Activated T-helper 1 cell treated with anti-CD3 and anti-CD28 coated beads, Interleukin-2, amount 50 U/mL, for 16 hours (primary cell): ENCODE measurements at places on chromosomes 7 and 10.

- DNase-seq = no peak
Measured at GRCh38 chr10:121845044-121845784, 82.6 kb downstream of the ATE1 start.

DNA sequence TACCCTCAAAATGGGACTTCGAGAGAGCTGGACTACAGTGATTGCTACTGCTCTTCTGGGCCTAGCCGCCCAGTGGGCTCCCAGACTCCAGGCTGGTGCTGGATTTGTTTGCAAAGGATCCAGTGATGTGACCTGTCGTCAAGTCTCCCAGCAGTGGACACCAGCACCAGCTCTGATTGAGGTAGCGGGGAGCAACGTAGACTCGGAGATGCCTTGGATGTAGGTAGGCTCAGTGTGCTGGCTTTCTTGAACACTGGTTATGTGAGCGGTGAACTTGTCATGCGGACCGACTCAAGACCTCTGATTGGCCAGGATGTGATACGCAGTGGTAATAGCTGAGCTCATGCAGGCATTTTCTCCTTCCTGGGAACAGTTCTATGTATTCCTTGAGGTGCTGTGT is 19.4 kb downstream of the AKR1C2 start:
- DNase-seq = no peak

DNA sequence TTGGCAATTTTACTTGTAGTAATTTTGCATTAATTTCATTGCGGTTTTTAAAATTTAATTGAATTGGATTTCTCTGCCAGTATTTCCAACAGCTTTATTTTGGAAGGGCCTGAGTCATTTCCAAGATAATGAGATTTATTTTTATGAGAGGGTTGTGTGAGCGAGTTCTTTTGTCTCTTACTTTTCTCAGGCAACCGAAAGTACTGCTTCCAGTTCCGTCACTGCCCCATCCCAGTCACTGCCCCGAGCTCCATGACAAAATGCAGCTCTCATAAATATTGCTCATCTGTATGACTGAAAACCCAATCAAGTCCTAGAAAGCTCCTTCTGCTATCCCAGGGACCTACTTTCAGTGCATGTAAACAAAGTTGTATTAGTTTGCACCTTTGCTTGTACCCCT is 468.4 kb upstream of the SEMA3D start:
- no peak for DNase-seq

GRCh38 chr7:7861211-7861633 is 107.4 kb upstream of the GLCCI1 start:
- no peak for DNase-seq

- DNase-seq = no peak
Measured at GRCh38 chr10:2905851-2906250, 161.5 kb upstream of the PFKP start.

- no peak for DNase-seq
Measured at GRCh38 chr10:70629338-70629737, 26.8 kb upstream of the PRF1 start.

- DNase-seq = no peak
Measured at GRCh38 chr10:62336404-62336803, 37.8 kb upstream of the ZNF365 start.

- DNase-seq = no peak
Measured at GRCh38 chr7:146096994-146097393, 19.6 kb upstream of the CNTNAP2 start.

GRCh38 chr10:72729528-72729927 is 37.6 kb downstream of the MCU start:
- no peak for DNase-seq

GRCh38 chr7:41918597-41918996 is 215.7 kb upstream of the INHBA start:
- DNase-seq = no peak

DNA sequence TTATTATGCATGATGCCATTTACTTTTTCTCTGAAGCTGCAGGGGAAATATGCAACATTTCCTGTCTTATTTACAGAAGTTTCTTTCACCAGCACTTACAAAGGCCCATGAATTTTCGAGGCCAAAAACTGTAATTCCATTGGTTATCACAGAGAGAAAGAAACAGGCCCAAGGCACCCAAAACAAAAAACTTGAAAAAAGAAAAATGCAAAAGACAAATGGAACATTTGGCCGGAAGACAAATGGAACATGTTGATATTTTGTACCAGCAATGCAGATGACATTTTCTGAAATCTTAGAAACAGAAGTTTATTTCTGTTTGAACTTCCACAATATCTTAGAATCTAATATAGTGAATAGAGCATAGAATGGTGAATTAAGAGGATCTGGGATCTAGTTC is 56.3 kb upstream of the PNLIP start:
- no peak for DNase-seq

DNA sequence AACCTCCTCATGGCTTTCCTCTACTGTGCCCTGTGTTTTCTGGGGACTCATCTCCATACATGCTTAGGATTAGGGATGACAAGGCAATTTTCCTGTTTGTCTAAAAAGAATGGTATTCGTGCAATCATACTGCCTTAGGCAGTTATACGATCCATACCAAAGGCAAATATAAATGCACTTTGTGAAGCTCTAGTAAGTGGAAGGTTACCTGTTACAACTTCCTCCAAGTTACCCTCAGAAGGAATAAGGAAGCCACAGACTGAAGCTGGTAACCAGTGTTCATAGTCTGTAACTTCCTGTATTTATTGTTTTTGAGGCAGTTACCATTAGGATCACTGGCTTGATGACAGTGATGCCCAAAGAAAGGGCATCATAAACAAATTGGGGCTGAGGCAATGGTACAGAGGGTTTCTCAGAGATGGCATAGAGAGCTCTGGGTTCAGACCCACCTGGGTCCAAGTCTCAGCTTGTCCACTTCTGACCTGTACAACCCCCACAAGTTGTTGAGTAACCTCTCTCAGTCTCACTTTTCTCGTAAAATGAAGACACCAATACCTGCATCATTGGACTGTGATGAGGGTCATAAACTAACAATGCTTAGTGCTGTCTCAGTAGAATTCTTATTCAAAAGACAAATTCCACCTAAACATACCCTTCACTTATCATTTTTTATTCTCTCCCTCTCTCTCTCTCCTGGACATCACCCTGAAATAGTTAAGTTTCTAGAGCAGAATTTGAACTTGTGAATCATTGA is 138.2 kb downstream of the ELMO1 start:
- no peak for DNase-seq

DNA sequence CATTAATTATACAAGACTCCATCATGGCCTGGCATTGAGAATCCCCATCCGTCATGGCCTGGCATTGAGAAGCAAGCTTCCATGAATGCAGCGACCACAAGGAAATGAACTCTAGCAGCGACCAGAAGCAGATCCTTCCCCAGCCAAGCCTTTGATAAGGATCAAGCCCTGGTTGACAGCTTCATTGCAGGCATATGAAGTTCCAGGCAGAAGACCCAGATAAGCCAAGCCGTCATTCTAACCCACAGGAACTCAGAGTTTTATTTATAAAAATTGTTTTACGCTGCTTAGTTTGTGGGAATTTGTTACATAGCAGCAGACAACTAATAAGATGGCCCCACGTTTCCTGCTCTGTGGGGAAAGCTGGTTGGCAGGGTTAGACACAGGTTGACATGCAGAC is 642.3 kb downstream of the GATA3 start:
- no peak for DNase-seq

DNA sequence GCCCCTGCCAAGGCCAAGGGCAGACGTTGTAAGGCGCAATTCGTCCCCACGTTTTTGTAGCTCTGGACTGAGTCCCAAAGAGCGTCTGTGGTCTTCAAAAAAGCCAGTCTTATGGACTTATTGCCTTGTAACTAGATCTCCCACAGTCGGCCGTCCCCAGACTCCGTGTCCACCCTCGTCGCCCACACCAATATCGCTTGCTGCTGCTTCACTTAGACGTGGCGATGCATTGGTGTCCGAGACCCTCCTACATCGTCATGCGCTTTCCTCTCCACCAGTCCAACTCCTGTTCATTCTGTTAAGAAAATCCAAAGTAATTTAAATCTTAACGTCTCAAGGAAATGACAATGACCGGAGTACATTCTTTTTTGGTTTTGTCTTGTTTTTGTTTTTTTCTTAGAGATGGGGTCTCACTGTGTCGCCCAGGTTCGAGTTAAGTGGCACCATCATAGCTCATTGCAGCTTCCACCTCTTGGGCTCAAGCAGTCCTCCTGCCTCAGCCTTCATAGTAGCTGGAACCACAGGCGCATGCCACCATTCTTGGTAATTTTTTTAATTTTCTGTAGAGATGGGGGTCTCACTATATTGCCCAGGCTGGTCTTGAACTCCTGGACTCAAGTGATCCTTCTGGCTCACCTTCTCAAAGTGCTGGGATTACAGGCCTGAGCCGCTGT is 851 bp downstream of the KIFBP start:
- no peak for DNase-seq

DNA sequence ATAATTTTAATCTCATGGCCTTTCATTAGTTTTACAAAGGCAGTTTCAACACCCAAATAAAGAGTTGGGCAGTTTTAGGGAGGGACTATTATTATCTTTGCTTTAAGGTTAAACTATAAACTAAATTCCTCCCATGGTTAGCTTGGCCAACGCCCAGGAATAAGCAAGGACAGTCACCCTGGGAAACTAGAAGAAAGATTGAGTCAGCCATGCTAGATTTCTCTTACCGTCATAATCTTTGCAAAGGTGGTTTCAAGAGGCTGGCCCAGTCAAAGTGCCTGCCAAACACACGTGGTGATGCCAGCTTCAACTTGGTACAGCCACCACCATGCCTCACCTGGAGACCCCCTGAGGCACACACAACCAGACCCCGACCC is 317.4 kb upstream of the SP8 start:
- DNase-seq = no peak

DNA sequence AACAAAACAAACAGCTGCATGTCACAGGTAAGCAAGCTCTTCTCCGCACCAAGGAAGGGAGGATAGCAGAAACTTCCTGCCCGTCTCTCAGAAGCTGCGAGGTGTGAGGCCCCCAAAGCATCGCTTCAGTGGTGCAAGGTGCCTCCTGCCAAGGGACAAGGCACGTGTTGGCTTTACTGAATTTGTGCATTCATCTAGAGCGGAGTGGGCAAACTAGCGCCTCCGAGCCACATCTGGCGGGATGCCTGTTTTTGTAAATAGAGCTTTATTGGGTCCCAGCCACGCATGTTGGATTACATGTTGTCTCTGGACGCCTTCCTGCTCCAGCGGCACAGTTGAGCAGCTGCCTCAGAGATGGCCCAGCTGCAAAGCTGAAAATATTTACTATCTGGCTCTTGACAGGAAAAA is 27.7 kb downstream of the PHYH start:
- DNase-seq = no peak

- no peak for DNase-seq
Measured at GRCh38 chr10:27241010-27241651, 534 bp upstream of the ACBD5 start.

DNA sequence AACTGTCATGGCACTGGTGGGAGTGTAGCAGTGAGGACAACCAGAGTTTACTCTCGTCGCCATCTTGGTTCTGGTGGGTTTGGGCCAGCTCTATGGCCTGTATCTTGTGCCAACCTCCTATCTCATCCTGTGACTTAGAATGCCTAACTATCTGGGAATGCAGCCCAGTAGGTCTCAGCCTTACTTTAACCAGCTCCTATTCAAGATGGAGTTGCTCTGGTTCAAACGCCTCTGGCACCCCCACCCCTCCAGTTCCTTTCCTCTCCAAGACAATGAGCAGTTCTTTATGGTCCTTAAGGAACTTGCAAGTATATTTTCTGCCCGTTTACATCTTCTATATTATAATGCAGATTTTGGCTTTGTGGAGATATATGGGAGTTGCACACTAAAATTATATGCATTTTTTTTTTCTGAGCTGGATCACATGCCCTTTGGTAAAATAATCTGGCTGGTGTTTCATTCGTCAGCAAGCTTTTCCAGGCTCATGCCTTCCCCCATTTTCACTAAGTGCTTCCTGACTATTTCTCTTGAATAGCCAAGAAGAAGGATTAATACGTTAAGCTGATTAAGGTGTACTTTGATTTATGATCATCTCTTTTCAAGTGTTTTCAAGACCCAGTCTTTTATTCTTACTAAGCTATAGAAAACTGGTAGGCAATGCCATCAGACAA is 11.2 kb upstream of the WIPF3 start:
- DNase-seq = no peak

- DNase-seq = no peak
Measured at GRCh38 chr10:5064656-5065055, 29.6 kb upstream of the AKR1C3 start.

- DNase-seq = no peak
Measured at GRCh38 chr10:78925800-78926319, 142.9 kb upstream of the ZMIZ1 start.

DNA sequence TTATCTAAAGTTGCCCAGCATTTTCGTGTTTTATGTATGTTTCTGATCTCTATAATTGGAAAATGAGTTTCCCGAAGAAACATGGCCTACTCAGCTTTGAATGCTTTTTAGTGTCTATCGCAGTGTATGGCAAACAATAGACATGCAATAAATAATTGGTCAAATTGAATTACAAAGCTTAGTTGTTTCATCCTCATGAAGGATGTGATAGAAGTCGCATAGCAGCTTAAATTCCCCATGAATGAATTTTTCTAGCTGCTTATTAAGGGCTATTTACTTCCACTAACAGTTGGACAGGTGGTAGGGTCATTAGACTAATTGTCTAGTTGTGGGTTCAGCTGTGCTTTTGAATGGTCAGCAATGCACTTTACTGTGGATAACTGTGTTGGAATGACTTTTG is 467.3 kb upstream of the MBL2 start:
- no peak for DNase-seq

DNA sequence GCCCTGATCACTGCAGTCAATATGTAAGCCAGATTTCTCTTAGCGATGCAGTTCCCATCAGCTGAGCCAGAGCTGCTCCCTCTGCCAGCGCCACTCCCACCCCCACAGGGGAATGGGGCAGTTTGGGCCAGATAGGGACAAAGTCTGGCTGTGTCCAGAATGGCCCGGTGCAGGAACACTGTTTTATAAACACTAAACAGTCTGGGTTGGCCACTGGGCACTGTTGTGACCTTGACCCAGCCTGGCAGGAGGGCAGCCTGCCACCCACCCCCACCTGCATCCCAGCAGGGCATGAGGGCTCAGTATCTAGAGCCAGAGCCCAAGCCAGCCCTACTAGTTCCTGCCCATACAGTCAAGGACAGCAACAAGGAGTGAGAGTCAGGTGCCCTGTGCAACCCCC is 1.3 kb downstream of the OGDHL start:
- DNase-seq = no peak

- DNase-seq = no peak
Measured at GRCh38 chr7:155819186-155819585, 6.9 kb upstream of the SHH start.

- no peak for DNase-seq
Measured at GRCh38 chr10:70271996-70272924, 11.5 kb downstream of the NPFFR1 start.

- no peak for DNase-seq
Measured at GRCh38 chr7:18685971-18686370, 190.4 kb downstream of the HDAC9 start.

- DNase-seq = no peak
Measured at GRCh38 chr10:125259651-125260050, 99.3 kb upstream of the CTBP2 start.

DNA sequence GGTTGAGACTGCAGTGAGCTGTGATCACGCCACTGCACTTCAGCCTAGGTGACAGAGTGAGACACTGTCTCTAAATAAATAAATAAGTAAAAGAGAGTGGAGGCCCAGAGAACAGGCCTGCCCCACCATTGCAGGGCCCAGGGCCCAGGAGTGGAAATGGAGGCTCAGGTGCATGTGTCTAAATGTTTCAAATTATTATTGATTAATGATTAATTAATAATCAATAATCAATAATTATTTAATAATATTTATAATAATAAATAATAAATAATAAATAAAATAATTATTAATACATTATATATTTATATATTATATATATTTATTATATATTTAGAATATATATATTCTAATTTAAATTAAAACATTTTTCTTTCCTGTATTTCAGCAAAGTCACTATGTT is 53.7 kb upstream of the ZRANB1 start:
- DNase-seq = no peak
